Uterus (tissue), 4 donors: ENCODE measurements at places on chromosomes 13 and 19.

GRCh38 chr13:93290503-93290902 lies 63.9 kb downstream of the GPC6 start:
- DNase-seq, result no peak

GRCh38 chr13:95007322-95007721 lies 293.9 kb downstream of the ABCC4 start:
- DNase-seq, result no peak

- DNase-seq, result no peak
Measured at GRCh38 chr13:44825953-44826352, 163.3 kb downstream of the NUFIP1 start.

GRCh38 chr13:23619068-23619855 lies 49.0 kb downstream of the TNFRSF19 start:
- no peak for DNase-seq

DNA sequence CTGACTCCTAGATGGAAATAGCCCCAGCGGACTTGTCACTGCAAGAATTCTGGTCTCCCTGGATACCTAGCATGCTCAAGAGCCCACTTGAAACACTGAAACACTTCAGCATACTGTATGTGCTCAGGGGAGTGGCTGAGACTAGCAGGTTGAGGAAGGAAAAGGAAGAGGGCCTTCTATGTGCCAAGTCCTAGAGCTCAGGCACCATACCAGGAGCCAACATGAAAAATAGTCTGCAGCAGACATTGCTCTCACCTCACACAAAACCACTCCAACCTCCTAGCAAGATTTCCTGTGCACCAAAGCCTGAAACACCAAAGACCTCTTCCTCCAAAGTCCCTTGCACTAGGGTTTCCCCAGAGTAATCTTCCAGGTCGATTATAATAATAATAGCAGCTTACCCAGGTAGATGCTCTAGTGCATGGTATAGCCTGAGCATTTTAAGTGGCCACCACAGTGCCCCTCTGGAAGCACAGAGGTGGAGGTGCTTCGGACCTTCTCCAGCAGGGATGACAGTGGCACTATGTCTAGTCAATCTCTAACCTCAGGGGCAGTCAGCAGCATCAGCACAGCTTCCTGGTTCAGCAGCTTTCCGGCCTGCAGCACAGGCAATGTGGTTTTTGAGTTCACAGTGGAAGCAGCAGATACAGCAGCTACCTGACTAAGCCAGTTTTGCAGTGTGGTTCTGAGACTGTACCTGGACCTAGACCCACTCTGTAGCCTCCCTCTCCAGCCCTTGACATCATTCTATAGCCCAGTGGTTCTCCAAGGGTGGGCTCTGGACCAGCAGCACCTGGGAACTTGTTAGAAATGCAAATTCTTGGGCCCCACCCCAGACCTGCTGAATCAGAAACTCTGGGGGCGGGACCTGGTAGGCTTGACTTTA lies 45.6 kb upstream of the UBE2L5 start:
- DNase-seq, result no peak

DNA sequence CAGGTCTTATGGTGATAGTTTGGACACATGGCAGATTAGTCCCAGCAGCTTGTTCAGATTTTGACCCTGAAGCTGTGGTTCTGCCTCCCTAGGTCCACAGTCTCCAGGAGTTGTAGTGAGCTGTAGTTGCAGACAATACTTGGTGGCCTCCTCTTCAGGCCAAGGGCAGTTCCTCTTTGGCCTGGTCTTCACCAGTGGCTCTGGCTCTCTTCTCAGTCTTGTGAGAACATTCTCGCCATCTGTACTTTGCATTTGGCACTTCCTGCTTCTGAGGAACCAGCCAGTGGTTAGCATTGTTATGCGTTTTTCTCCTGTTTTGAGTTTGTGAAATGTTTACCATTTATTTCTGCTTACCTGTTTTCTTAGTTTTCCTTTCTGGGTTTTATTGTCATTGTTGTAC lies 40.7 kb downstream of the PCCA start:
- no peak for DNase-seq

DNA sequence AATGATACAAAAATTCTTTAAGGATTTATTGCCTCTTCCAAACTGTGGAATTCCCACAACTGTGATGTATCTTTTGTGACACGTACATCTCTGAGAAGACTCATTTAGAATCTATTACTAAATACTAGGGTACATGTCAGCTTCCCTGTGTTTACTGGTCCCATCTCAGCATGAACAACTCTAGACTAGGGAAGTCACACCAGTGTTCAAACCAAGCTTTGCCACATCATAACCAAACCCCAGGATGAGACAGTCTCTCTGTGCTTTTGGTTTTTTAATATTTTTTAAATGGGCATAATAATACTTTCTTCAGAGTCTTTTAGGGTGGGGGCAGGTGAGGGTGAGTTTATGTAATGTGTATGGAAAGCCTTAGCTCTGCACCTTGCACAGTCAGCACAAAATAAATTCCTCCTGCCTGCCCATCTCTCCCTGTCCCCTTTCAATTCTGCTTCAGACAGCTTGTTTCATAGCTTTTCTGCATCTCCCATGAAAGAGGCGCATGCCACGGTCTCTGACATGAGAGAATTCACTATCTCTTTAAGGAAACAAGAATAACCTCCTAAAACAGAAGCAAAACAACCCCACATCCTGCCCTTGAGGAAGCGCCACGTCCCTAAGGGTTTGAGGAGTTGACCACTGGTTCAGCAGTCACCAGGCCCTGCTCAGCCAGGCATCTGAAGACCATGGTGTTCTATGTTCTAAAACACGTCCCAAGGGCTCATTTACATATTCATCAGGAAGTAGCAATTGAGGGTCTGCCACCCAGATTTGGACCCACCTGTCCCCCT lies 174.5 kb downstream of the USP12 start:
- DNase-seq, result no peak

DNA sequence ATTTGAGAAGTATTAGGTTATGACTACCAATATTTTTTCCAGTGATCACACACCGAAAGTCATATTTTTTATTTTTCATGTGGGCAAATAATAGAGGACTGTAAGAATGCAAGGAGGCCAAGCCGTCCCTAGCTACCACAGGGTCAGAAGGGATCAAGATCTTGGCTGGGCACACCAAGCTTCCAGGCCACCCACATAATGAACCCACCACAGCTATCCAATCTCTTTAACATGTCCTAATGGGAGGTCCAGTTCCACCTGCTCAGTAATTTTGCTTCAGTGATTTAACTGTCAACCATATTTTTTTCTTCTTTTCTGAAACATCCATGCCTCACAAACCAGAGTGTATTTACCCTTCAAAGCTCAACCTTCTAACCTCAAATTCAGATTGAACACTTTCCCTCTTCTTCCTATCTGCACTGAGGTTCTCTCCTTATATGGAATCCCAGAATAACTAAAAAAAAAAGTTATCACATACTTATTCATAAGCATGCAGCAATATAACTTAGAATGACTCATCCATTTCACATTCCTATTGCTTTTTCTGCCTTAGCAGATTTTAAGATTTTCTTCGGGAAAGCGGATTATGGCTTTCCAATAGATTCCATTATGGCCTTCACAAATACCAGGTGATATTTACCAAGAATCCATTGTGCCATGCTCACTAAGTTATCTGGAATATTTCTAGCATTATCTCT lies 12.2 kb downstream of the ARGLU1 start:
- no peak for DNase-seq

- no peak for DNase-seq
Measured at GRCh38 chr13:78976696-78977095, 317.7 kb upstream of the OBI1 start.

DNA sequence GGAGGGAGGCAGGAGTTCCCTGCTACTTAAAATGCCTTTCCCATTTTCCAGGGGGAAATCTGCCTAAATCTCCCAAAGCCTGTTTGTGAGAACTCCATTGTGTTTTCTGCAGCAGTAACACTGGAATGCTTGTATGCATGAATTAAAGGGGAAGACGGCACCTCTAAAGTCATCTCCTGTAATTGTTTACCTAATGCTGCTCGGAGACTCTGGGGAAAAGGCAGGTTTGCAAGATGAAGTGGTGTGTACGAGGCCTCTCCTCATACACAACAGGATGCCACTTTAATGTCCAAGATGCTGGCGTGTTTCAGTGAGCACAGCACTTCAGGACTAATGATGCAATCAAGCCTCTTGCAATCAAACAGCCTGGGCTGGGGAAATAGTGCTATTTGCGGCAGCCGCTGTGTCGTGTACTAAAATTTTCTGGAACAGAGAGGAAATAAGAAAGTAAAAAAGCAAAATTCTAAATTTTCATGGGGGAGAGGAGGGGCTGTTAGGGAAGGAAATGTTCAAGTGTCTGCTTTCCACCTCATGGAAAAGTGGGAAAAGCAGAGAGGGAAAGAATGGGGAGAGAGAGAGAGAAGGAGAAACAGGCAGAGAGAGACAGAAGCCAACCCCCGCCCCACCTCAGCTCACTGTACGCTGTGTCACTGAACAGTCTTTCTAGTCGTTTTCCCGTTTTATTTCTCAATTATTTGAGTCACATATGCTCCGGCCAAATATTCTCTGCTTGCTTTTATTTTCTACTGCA lies 32.9 kb downstream of the TSHZ3 start:
- peak; percentile 46 for DNase-seq

GRCh38 chr13:107881362-107881761 lies 334.0 kb downstream of the LIG4 start:
- no peak for DNase-seq

- DNase-seq, result no peak
Measured at GRCh38 chr19:28168557-28168956, 1044.4 kb downstream of the UQCRFS1 start.

DNA sequence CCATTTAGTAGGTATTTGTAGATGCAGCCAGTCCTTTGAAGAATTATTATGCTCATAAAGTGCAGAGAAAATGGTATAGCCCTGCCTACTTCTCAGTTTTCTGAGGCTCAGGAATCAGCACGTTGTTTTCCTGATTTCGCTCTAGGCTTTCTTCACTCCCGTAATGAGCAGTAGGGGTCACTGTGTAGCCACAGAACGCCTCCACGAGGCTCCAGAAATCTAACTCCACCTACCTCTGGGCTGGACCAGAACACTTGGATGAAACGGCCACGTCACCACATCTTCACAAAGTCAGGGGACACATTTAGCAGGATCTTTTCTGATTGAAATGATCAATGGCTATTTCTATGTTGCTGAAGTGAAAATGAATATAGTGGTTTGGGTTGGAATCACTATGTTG lies 49.8 kb upstream of the GTF3A start:
- DNase-seq, result peak; percentile 52

DNA sequence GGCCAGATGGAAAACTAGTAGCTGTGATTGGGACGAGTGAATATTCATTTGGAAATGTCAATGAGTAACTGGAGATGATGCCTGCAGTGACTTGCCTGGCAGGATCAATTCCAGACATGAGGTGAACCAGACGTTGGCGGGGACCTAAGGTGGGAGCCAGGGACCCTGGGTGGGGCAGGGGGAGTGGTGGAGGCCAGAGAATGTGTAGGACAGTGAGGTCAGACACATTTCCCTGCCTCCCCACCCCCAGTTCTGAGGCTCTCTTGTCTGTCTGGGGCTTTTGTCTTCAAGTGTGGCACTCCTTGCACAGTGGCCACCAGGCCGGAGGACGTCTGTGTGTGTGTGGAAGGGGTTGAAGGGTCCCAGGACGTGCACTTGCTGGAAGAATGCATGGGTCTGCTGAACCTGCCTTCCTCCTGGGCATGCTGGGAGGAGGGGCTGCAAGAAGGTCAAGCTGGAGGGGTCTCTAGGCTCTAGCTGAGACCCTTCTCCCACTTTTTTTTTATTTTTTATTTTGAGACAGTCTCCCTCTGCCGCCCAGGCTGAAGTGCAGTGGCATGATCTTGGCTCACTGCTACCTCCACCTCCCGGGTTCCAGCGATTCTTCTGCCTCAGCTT lies 51.6 kb downstream of the CHST8 start:
- no peak for DNase-seq

- DNase-seq, result no peak
Measured at GRCh38 chr13:80477661-80478443, 136.9 kb upstream of the SPRY2 start.

- no peak for DNase-seq
Measured at GRCh38 chr19:12749938-12750521, 1.6 kb upstream of the BEST2 start.

DNA sequence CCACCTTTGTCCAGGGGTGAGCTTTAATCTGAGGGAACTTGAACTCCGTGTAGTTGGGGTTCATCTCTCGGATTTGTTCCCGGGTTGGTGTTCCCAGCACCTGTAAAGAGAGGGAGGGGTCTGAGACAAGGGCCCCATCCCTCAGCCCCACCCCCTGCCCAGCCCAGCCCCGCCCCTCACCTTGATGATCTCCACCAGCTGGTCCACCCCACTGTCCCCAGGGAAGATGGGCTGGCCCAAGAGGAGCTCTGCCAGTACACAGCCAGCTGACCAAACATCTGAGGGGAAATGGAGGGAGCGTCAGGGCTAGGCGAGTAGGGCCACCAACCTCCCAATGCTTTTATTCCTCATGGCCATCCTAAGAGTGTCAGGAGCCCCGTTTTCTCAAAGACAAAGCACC lies 9.3 kb downstream of the GSK3A start:
- no peak for DNase-seq

DNA sequence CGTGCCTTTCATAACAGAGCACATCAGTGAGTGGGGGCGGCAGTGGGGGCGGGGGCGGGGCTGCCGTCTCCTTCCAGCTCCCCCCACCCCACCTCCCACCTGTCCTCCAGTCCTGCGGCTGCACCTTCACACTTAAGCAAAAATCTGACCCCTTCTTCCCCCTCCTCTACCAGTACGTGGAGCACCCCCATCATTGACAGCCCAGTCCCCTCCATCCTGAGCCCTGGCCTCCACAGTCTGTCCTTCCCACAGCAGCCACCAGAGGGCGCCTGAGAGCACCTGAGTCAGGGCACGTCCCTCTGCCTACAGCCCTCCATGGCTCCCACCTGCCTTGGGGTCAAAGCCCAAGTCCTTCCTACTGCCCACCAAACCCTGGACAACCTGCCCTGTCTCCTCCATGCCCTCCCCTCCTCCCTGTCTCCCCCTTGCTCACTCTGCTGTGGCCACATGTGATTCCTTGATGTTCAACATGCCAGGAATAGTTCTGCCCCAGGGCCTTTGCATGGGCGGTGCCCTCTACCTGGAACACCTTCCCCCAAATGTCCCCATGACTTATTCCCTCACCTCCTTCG lies 4.0 kb downstream of the EBI3 start:
- DNase-seq, result no peak

DNA sequence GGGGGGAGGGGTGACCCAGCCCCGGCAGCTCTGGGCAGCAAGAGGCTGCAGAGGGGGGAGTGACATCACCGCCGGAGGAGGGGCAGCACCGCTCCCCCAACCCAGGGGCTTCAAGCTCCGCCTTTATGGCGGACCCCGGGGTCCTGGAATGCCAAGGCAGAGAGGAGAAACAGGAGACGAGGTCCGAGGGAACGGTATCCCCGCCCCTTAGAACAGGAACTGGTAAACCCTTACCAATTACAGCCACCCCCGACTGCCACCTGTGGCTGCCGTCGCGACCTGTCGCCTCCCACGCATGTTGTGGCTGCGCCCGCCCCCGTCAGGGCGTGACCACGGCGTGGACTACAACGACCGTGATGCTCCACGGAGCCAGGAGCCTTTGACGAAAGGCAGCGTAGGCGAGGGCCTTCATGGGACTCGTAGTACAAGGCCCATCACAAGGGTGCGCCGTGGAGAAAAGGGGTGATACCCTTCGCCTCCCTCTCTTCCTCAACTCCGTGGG lies 4.1 kb upstream of the KCNC3 start:
- DNase-seq, result peak; percentile 36
